ENCODE measurements at places on chromosomes 6 and 20.

DNA sequence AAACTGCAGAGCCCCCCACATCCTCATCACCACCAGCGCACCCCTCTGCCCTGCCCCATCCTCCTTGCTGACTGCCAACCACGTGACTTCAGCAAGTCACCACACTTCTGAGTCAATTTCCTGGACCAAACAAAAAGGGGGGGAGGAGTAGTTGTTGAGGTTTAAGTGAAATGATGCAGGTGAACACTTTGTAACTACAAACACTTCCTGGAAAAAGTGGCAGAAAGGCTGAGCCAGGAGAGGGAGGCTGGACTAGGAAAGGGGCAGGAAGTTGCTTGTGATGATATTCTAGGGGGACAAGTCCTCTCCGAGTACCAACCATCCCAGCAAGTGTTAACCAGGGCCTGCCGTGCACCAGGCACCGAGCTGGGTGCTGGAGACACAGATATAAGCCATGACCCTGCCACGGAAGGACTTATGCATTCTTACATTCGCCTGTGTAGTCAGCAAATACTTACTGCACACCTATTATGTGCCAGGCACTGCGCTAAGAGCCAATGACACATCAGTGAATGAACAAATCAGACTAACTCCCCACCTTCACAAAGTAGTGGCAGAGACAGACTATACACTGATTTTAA lies 67.3 kb downstream of the PREX1 start:
- DNase-seq = no peak

GRCh38 chr6:86941461-86941860 lies 4.1 kb downstream of the HTR1E start:
- DNase-seq = no peak

GRCh38 chr20:11048739-11049138 lies 374.9 kb upstream of the JAG1 start:
- no peak for DNase-seq

DNA sequence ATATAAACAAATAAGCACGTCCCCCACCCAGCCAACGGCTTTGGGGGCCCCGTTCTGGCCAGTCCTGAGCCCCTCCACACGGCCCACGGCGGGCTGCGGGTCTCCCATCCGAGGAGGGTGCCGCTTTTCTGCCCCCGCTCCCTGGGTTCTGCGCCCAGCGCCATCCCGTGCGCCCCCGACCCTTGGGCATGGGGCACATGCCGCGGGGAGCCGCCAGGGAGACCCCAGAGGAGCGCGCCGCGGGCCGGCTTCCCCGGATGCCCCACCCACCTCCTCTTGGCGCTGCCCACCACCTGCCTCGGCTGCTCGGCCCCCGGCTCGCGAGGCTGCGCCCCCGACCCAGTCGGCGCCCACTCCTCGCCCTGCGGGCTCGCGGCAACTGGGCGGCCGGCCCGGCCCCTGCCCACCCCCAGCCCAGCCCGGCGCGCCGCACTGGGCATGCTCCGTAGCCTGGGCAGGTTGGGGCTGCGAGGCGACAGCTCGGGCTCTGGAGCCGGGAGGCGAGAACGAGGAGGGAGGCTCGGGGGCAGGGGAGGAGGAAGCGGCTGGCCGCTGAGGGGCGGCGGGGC lies 570 bp upstream of the PLCB4 start:
- no peak for DNase-seq

- no peak for DNase-seq
Measured at GRCh38 chr20:10502098-10502526, 67.0 kb downstream of the SLX4IP start.

DNA sequence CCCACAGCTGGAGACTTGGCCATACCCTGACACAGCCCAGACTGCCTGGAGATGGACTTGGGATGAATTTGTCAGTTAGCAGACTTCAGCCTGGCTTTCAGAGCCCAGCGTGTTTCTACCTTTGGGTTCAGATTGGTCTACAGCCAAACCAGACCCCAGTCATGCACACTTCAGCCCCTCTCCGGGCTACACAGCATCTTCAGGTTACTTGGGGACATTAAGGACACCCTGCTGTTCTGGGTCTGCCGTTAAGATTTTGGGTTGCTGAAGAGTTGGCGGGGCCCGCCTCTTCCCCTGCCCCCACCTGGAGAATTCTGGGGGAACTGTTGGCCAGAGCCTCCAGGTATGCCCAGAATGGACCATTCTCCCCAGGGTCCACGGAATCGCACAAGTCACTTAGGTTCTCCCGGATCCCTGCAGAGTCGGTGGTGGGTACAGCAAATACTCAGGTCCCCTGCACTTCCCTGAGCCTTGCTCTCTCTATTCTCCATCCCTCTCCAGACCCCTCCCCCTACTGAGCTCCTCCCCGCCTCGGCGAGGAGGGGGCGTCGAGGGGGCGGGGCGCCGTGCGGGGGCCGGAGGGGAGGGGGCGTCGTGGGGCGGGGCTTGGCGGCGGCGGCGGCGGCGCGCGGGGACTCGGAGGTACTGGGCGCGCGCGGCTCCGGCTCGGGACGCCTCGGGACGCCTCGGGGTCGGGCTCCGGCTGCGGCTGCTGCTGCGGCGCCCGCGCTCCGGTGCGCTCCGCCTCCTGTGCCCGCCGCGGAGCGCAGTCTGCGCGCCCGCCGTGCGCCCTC lies at the start of gene PTK7:
Gene PTK7, plus strand, starts transcription at position 645 of the 794 bp plus-strand sequence. CDS start 175 bp downstream, outside the sequence.
- DNase-seq = no peak

- no peak for DNase-seq
Measured at GRCh38 chr20:63562461-63563224, 8.7 kb downstream of the FNDC11 start.

DNA sequence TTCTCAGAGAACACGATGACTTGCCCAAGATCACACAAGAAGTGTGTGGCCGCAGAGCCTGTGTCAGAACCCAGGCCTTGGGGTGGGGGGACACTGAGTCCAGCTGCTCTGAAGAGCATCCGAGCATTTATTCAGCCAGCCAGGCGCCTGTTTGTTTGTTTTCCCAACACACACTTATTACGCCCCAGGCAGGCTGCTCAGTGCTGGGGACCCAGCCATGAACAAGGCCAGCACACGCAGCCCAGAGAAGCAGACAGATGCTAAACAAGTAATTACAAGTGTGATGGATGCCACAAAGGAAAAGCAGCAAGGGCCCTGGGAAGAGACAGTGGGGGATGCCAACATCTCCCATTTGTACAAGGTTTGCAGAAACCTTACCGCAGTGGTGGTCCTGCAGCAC lies 19.4 kb upstream of the SIRPA start:
- DNase-seq = no peak

GRCh38 chr6:32854376-32855178 lies 585 bp downstream of the PSMB9 start:
- no peak for DNase-seq

DNA sequence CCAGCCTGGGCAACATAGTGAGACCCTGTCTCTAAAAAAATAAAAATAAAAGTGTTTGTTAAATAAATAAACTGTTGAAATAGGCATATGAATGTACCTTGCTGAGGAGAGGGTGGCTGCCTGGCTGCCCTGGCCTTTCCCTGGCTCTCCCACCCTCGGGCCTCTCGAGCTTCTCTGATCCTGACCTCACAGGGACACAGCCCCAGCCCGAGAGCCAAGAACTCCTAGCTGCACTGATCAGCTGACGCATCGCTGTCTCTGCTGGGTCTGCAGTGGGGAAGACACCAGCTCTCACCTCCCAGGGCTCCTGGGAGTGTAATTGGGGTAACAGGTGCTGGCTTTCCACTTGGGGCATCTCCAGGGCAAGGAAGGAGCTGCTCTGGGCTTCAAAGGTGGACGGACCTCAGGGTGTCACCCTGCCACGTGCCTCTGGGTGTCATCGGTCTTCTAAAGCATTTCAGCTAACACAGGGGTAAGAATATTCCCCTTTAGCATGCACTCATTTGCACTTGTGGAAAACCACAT lies 6.9 kb downstream of the TCF15 start:
- no peak for DNase-seq

GRCh38 chr6:12037798-12038197 lies 25.7 kb downstream of the HIVEP1 start:
- no peak for DNase-seq

GRCh38 chr6:31065556-31065955 lies 46.8 kb downstream of the C6orf15 start:
- no peak for DNase-seq

- peak; percentile 18 for DNase-seq
Measured at GRCh38 chr6:163263196-163263595, 151.3 kb upstream of the QKI start.

- DNase-seq = no peak
Measured at GRCh38 chr20:57244221-57244585, 22.2 kb downstream of the BMP7 start.

DNA sequence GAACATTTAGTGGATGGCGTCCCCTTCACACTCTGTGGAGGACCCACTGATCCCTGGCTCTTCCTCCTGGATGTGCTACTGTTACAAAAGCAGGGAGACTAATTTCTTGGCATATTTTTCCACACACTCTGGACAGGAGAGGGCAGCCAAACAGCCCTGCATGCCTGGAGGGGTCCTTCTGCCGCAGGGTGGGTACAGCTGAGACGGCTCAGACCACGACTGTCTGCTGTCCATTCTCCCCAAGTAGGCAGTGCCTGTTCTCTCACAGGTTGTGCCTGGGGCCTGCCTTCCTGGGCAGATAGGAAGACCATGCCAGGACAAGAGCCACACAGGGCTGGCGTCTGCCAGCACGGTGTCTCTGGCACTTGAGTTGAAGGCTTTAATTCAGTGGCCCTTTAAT lies 260.1 kb downstream of the FOXC1 start:
- DNase-seq = no peak

DNA sequence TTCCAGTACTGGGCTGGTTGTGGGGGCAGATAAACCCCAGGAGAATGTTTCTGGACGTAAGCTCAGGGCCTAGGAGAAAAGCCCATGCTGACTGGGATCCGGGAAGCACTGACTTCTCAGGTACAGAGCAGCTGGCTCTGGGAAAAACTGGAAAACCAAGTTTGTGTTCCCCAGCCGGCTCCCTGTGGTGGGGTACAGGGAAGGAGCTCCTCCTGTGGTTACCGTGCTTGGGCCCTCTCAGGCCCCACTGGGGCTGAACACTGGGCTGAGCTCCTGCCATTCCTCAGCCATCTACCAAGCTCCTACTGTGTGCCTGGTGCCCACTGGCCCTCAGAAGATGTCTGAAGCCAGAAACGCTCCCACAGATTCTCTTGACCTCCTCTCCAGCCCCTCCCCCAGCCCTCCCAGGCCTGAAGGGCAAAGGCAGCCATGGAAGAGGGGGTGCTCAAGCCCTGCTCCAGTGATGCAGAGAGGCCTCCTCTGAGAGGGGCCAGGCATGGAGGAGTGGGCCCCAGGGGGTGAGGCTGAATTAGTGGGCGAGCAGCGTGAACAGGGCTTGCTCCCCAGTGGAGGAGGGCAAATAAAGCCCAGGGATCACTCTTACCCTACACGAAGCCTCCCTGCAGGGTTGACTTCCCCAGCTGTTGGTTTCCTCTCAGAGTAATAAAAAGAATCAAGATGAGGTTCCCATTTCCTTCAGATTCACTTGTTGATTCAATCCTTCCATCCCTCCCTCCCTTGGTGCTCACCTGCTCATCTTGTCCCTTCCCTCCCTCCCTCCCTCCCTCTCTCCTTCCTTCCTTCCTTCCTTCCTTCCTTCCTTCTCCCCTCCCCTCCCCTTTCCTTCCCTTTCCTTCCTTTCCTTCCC lies 100.0 kb downstream of the VEGFA start:
- DNase-seq = no peak

- DNase-seq = peak; percentile 13
Measured at GRCh38 chr6:32785781-32786533, 22.6 kb upstream of the HLA-DQB2 start.

DNA sequence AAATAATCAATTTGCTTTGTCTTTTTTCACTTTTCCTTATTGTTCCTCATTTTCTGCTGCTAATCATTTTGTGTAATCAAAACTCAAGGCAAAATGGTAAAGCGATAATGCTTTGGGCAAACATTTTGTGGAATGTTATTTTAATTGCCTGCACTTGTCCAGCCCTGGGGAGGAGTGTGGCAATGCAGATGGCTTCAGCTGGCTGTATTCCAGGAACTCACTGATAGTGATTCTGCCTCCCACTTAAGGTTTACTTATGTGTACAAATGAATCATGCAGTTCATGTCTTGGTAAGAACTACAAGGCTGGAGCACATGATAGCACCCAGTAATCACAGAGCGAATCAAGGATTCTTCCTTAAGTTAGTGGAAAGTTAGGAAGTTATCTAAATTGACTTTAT lies 107.8 kb downstream of the COL19A1 start:
- no peak for DNase-seq

- DNase-seq = peak; percentile 90
Measured at GRCh38 chr6:3281631-3282475, 23.1 kb downstream of the PSMG4 start.

- DNase-seq = no peak
Measured at GRCh38 chr6:116101302-116101718, 657 bp downstream of the NT5DC1 start.

- DNase-seq = no peak
Measured at GRCh38 chr6:53506872-53507271, 38.0 kb downstream of the GCLC start.

GRCh38 chr6:114058435-114058834 lies 87.5 kb upstream of the HDAC2 start:
- no peak for DNase-seq

DNA sequence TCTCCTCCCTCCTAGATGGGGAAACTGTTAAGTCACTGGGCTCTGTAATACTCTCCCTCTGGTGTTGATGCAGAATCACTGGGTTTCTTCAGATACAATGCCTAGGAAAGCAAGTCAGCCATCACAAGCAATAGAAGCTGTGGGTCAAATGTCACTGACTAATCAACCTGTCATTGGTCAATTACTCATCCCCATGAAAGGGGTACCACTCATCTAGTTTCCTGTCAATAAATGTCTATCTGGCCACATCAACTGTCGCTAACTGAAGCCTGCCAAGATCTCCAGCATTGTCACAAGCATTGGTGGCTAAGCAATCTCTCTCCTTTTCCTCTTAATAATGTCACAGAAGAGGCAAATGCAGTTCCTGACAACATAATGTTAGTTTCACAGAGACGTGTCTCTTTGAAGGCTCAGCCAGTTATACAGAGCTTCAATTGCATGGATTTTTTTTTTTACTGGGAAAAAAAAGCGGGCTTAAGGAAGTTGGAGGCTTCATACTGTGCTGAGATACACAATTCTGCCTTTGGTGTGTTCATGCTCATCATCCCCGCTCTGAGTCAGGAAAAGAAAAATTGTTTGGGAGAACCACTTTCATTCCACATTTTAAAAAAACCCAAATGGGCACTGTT lies 355.9 kb downstream of the BTBD9 start:
- no peak for DNase-seq

DNA sequence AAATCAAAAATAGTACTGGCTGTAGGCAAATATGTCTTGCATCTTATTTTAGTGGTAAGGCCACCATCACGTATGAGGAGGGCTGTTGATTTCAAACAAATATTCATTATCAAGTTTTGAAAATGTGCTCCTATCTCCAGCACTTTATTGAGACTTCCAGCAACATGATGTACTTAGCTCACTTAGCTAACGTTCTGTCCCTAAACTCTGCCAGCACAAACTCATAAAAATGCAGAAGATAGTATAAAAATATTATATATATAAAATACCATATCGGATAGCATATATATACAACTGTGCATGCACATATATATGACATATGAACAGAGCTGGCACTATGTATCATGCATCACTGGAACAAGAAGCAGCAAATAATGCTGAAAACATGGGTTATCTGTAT lies 762.3 kb downstream of the C6orf118 start:
- DNase-seq = no peak

Measured in astrocyte of the cerebellum (primary cell).